ENCODE measurements at places on chromosomes 11 and 22. TPM values are rescaled to one million over a fixed set of nuclear protein-coding genes. Genes with fewer than 3 reads are reported as not detected.

Gene ACTN3
- not detected for total RNA-seq

- no peak for DNase-seq
These were observed 22.1 kb upstream of the XKR3 start for GRCh38 chr22:16847271-16847670.

GRCh38 chr11:923691-924405 is 1.8 kb upstream of the AP2A2 start:
- DNase-seq, result no peak

GRCh38 chr11:65615950-65616574 is 486 bp downstream of the PCNX3 start:
- DNase-seq, result no peak

DNA sequence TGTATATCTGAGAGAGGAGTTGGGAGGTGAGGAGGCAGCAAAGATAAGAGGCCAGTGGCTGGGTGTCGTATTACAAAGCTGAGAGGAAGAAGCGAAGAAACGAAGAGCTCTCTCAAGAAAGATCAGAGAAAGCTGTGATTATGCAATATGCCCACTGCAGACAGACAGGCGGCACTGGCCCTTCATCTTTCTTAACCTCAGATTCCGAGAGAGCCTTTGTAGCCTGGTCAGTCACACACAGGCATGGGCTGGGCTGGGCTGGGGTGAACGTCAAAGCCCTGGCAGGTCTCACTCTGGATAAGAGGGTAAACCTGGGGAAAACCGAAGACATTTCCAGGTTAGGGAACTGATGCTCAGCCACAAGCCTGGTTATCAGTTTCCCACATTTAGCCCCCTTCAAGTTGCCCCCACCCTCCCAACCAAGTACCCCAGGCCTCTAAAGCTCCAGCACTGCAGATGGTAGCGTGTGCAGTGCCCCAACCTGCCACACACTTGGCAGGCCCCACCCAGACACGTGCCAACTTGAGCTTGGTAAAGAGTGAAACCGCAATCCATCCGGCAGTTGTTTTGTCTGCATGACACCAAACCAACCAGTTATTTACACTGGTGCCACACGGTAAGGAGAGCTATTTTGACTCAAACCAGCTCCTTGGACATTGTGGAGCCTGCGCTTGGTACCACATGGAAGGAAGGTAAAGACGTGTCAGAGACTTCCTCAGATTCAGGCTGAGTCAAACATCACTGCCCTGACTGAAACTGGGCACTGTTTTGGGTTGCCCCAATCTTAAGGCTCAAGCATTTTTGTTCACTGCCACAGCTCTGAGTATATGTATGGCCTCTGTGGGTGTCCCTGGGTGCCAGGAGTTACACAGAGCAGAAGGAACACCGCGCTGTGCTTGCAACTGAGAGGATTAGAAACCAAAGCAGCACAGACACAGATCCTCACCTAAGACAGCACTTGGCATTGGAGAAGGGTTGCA is 135.9 kb downstream of the FDX1 start:
- DNase-seq, result no peak

Data from esophagus squamous epithelium (tissue), 5 donors.